ENCODE measurements at places on chromosomes 4 and X.

GRCh38 chrX:11787564-11787963 lies 29.5 kb downstream of the MSL3 start:
- DNase-seq = no peak

DNA sequence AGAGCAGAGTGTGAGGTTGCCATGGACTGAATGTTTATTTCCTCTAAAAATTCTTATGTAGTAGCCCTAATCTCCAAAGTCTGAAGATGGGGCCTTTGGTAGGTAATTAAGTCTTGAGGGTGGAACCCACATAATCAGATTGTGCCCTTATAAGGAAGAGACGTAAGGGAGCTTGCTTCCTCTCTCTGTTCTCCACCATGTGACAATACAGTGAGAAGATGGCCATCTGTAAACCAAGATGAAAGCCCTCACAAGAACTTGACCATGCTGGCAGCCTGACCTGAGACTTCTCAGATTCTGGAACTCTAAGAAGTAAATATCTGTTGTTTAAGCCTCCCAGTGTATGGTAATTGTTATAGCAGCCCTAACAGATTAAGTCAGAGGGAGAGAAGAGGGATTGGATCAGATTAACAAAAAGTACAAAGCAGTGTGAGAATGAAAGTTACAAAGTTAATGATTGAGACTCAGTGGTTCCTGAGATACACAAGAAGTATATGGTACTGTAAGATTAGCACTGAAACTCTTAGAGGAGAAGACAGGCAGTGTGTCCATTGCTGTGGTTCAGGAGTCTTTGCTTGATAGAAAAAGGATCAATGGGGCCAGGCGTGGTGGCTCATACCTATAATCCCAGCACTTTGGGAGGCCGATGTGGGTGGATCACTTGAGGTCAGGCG lies 82.5 kb upstream of the GC start:
- DNase-seq = no peak

GRCh38 chr4:41102414-41103092 lies 111.8 kb downstream of the APBB2 start:
- DNase-seq = no peak

DNA sequence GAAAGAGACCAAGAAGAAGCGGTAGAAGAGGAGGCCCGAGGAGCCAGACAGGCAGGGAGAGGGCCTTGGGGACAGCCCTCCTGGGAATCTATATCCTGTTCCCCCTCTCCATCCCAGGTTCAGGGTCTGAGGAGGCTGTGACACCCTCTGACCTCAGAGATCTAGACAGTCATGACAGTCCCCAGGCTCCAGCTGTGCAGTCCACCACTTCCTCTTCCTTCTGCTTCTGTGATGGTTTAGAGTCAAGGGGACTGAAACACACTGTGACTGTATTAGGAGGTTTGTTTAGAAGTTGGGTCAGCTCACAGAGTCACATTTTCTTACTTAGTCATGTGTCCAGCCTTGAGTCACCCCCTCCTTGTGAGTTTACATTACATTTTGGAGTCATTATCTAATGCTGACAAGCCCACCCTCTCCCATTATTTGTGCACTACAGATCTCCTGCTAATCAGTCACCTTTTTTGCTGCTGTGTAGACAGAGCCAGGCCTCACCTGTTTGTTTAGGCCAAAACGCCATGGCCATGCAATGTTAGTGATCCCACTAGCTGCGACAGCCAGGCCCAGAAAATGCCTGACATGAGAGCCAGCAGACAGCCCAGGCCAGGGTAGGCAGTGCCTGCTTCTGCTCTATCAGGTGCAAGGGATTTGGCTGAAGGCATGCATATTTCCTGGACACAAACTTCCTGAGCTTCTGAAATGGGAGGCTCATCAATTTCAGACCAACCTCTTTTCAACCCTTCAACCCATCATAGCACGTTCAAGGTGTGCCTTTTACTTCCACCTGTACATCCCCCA lies 26.0 kb downstream of the MANBA start:
- DNase-seq = peak; percentile 64

DNA sequence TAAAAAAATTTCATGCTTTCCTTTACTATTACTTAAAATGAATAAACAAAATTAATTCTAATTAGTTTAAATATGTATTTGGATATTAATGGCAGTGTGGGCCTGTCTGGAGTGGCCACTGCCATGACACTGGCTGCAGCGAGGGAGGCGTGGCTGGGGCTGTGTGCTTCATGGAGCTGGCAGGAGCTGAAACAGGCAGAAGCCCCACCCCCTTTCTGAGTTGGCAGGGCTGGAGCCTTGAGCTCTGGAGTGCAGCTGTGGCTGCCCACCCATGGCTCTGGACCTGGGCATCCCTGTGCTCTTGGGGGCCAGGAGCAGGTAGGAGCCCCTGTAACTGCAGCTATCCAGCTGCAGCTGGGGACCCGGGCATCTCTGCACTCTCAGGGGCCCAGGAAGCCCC lies 8.2 kb upstream of the HSD17B11 start:
- DNase-seq = no peak

DNA sequence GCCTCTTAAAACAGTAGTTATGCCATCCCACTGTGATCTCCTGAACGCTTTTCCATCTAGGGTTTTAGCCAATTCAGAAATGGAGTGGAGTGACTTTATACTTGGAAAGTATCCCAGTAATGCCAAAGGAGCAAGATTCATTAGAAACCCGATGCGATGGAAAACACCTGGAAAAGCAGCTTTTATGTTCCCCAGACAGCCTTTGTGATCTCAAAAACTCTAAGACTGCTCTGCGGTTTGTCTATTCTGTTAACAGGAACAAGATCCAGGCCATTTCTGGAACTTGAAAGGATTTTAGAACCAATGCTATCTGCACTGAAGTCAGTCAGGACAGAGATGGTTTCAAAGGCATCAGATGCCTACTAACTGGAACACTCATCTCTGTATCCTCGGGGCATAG lies 145.1 kb downstream of the APBB2 start:
- no peak for DNase-seq
